GM04504 (cell line): ENCODE measurements at places on chromosomes 16 and 17.

- DNase-seq: no peak
Measured at GRCh38 chr16:89999831-90000574, 19.3 kb downstream of the DBNDD1 start.

DNA sequence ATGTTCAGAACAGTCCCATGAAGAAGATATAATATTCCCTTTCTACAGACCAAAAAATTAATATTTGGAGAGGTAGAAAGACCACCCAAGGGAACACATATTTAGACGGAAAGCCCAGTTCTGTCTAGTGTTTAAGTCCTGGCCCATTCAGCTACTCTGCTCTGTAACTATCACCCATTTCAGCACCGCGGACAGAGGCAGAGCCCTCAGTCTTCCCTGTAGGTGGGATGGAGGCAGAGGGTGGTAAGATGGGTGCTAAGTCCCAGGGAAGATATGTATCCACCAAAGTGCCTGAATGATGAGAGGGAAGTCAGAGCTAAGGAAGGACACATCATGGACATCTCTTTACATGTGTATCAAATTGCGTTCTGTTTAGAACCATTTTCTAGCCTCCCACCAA is 27.8 kb upstream of the C16orf78 start:
- DNase-seq: no peak

- no peak for DNase-seq
Measured at GRCh38 chr17:66417300-66417719, 114.9 kb downstream of the PRKCA start.

GRCh38 chr16:9950658-9951057 is 231.6 kb downstream of the GRIN2A start:
- no peak for DNase-seq

- no peak for DNase-seq
Measured at GRCh38 chr17:37026531-37026869, 77.7 kb downstream of the AATF start.

DNA sequence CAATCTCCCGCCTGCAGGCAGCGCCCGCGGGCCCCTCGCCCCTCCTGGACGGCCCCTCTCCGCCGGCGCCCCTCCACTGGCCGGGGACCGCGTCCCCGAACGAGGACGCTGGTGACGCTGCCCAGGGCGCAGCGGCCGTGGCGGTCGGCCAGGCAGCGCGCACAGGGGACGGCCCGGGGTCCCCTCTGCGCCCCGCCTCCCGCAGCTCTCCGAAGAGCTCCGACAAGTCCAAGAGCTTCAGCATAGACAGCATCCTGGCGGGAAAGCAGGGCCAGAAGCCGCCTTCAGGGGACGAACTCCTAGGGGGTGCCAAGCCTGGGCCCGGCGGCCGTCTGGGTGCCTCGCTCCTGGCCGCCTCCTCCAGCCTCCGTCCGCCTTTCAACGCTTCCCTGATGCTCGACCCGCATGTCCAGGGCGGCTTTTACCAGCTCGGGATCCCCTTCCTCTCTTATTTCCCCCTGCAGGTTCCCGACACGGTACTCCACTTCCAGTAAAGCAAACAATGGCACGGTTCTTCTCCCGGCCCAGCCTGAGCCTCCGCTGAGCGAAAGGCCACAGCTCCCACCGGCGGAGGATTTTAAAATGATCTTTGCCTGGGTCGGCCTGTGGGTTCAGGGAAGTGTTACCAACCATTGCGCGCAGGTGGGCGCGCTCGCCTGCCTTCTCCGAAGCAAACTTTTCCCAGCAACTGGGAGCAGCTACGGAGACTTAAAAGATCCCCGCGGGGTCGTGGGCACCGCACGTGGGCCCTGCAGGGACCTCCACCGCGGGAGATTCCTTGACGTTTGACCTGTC is 1.1 kb downstream of the FOXL1 start:
- DNase-seq: no peak

DNA sequence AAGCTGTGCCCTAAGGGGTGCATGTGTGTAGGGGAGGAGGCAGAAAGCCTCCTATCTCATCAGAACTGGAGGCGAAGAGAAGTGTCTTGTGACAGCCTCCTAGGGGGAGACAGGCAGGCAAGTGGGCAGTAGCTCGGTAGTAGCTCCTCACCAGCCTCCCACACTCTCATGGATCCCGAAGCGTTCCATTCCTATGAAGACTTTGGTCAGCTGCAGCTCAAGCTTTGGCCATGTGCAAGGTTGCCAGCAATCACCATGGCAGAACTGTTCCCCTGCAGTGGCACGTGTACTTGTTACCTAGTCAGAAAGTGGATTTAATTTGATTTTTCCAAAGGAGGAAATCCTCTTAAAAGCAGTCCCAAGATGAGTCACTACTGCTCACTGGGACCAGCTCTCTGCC is 6.7 kb downstream of the MRPL58 start:
- no peak for DNase-seq

GRCh38 chr17:77129568-77130301 is 11.0 kb upstream of the SEC14L1 start:
- DNase-seq: no peak

GRCh38 chr17:14748036-14748710 is 447.3 kb downstream of the HS3ST3B1 start:
- DNase-seq: no peak

GRCh38 chr17:42408061-42408460 is 15.0 kb downstream of the CAVIN1 start:
- DNase-seq: no peak

GRCh38 chr16:27920391-27920891 is 143.1 kb downstream of the GSG1L start:
- no peak for DNase-seq

DNA sequence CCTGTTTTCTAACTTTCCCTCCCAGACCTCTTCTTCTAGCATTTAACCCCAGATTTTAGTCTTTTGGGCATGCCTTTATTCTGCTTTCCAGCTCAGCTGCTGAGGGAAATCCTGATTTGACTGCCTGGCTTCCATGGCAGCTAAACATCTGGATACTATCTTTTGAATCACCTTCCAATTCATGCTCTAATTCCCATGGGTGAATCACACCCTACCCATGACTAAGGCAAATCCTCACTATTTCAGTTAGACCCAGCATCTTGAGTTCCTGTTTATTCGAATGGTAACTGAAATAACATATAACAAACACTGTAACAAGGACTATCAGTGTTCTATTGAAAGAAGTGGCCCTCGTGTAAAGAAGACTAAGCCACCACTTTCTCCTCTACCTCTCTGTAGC is 29.8 kb downstream of the CA10 start:
- no peak for DNase-seq
